ENCODE measurements at places on chromosomes 4 and X.

GRCh38 chr4:177862541-177863176 lies 420.4 kb upstream of the AGA start:
- no peak for DNase-seq

DNA sequence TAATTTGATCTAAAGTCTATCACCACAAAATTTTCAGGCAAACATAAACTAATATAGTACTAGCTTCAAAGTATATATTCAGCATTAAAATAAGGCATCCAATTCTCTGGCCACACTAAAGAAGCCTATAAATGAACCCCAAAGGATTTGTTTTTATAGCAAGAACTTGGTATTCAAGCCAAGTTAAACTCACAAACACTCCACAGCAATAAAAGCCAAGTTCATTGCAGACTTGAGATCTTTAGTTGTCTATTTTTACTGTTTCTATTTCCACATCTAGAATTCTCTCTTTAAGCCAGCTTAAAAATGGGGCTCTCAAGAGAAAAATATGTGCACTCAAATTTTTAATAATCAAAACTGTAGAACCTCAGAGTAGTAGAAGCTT lies 51.1 kb downstream of the WDFY3 start:
- DNase-seq, result no peak

DNA sequence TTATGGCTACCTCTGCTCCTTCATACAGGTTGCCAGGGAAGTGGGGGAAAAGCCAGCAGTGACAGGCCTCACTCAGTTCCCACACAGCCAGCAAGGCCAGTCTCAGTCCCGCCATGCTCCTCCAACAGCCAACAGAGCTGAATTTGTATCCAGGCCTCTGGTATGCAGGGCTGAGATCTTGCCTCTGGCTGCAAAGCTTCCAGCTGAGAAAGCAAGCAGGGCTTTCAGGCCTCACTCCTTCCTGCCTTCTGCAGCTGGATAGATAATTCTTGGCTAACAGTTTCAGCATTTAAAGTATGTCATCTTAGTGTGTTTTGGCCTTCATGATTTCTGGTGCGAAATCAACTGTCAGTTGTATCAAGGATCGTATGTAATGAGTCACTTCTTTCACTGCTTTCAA lies 103.6 kb downstream of the GNL3L start:
- DNase-seq, result no peak

- no peak for DNase-seq
Observed at GRCh38 chr4:8320386-8320750, 50.8 kb downstream of the HTRA3 start.

DNA sequence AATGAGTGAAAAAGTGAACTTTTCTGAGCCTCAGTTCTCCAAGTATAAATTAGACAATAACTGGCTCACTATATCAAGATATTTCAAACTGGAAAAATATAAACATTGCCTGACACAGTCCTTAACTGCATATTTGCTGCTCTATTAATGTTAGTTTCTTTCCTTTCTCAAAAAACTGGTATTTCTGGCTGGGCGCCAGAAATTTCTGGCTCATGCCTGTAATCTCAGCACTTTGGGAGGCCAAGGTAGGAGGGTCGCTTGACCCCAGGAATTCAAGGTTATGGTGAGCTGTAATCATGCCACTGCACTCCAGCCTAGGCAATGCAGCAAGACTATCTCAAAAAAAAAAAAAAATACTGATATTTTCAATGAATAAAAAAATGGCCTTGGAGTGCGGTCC lies 227.0 kb downstream of the MAGEB17 start:
- no peak for DNase-seq

DNA sequence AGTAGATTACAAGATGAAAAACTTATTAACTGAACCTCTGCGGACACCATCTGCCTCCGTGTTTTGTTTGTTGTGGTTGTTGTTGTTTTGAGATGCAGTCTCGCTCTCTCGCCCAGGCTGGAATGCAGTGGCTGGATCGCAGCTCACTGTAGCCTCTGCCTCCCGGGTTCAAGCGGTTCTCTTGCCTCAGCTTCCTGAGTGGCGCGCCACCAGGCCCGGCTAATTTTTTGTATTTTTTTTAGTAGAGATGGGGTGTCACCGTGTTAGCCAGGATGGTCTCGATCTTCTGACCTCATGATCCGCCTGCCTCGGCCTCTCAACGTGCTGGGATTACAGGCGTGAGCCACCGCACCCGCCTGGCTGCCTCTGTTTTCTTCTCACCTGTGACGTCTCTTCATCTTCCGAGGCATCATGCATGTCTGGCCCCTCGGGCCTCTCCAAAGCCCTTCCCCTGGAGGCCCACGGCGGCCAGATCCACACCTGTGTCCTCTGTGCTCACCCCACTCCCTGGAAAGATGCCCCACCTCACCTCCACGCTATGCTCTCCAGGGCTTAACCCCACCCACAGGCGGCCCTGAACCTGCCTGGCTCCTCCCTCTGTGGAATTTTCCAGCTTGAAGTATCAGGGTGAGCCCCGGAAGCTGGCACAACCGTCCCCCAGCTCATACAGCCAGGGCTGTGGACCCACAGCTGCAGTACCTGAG lies 77.0 kb upstream of the MXD4 start:
- DNase-seq, result no peak

GRCh38 chr4:176760471-176760870 lies 32.3 kb downstream of the VEGFC start:
- no peak for DNase-seq
